Effector CD4-positive, alpha-beta T cell (primary cell): ENCODE measurements at places on chromosomes 6 and 20.

DNA sequence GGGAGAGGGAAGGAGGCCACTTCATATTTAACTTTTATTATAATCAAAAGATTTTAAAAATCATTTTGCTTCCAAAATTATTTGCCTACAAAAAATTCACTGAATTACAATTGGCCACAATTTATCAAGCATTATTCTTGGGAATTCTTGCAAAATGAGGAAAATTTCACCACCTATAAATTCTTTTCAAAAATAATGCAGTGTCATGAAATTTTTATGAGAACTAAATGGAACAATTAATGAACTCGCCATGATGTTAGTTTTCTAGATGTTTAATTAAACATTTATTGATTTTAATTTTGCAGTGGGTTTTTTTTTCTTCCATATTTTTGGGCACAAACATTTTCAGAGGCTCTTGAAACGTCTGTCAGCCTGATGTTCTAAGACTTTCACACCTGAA is 5.8 kb upstream of the ZBP1 start:
- DNase-seq = no peak

DNA sequence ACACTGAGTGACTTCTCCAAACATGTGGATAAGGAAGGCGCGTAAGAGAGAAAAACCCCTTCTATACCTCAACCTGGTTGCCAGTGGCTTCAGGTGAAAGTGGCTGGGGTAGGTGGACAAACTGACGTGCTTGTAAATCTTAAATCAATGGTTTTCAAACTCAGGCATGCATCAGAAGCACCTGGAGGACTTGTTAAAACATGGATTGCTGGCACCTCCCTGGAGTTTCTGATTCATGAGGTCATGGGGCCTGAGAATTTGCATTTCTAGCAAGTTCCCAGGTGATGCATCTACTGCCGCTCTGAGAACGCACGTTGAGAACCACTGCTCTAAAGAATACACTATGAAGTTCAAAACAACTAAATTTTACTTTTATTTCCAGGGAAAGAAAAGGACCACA is 31.9 kb upstream of the TAB2 start:
- DNase-seq = no peak

- no peak for DNase-seq
These were observed 642.0 kb upstream of the CHD6 start for GRCh38 chr20:42260184-42260583.

DNA sequence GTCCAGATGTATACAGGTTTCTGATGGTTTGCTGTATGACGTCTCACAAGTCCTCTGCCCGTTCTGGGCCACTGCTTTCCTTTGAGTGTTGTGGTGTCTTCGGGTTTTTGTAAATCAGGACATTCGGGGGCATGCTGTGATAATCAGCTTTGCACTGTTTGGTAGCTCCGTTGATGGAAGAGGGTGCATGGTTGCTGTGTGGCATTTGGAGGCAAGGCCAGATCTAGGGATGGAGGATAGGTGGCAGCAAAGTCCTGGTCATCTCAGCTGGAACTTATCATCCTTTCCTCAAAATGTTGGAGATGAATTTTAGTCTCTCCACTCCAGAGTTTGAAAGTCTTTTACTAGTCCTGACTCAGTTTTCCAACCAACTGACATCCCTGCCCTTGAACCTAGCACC is 91.0 kb downstream of the SCP2D1 start:
- no peak for DNase-seq

GRCh38 chr6:133843098-133843497 is 45.8 kb upstream of the TCF21 start:
- no peak for DNase-seq

- DNase-seq = peak; percentile 3
These were observed 27.8 kb downstream of the RNF8 start for GRCh38 chr6:37381579-37381978.

- no peak for DNase-seq
These were observed 26.3 kb upstream of the PLCG1 start for GRCh38 chr20:41110930-41111577.

- no peak for DNase-seq
These were observed 118.0 kb downstream of the ANKS1A start for GRCh38 chr6:35007016-35007415.

GRCh38 chr6:21264288-21265033 is 329.1 kb upstream of the SOX4 start:
- no peak for DNase-seq

GRCh38 chr6:35508027-35508426 is 4.7 kb downstream of the TULP1 start:
- no peak for DNase-seq

DNA sequence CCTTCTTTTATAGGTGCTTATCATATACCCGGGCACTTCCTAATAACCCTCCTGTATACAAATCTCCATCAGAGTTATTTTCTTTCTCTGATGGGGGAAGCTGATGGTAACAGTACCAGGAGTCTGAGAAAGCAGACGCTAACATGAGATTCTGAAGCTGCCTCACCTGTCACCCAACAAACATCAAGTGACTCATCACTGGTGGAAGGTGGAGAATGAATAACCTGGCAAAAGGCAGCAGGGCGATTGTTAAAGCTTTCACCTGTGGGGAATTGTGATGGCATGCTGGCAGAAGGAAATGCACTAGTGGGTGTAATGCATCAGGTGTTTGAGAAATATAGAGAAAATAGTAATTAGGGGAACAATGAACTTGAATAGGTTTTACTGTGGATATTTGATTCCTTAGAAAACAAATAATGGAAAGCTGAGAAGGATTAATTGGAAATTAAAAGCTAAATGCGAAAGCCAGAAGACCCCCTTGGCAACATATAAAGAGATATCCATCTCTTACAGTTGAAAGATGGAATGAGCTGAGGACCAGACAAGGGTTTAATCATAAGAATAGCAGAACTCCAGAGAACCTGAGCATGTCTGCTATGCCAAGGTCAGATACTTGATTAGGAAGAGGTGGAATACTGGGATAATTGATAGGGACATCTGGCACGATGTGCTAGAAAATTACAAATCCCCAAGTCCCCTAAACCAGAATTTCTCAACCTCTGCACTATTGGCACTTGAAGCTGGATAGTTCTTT is 517.1 kb downstream of the PKHD1 start:
- no peak for DNase-seq

- no peak for DNase-seq
These were observed 11.9 kb upstream of the KIAA1755 start for GRCh38 chr20:38272398-38272797.

DNA sequence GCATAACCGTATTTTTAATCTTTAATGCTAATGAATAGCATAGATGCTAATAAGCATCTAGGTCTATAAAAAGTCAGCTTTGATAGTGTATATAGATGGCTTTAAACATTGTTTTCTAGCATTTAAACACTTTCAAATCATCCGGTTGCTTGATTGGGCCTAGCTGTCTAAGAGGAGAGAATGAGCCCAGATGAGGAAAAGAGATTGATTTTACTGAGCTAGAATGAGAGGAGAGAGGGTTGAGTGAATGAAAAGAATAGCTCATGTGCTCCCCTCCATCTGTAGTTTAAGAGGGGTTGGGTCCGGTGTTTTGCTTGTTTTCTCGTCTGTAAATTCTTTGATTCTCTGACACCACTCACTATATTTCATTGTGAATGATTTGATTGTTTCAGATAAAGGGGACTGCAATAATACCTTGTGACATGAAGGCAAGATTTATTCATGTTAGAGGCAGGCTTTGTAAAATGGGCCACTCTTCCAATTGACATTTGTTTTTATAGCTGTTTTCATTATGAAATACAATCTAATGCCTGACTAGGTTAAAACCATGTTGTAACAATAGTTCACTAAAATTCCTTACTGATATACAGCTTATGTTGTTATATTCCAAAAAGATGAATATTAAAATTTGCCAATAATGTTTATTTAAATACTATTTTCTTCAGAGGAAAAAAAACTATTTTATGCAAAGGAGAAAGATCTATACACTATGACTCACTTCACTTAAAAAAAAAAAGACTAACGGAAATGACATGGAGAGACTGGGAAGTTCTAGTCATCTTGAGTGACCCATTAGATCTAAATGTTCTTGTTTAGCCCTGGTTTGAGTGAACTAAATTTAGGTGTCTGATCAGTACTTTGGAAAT is 3.2 kb downstream of the PTPN1 start:
- DNase-seq = no peak

DNA sequence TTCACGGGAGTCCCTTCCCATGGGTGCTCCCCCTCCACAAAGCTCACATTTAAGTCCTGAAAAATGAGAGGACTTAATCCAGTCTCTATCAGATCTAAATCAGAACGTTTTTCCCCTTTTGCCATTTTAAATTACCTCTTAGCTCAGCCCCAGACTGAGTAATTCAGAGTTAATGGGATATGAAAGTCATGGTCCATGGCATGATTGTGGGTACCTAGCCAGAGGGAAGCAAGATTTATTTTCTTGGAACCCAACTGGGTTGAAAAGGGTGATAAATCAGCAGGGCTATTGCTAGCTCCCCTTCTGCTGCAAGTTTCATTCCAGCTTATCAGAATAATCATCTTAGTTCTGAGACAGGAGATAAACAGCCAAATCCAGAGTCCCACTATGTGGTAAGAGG is 320.2 kb upstream of the CHD6 start:
- DNase-seq = no peak

- no peak for DNase-seq
These were observed 38.5 kb downstream of the RIPOR3 start for GRCh38 chr20:50652702-50653294.

GRCh38 chr6:3013486-3013885 is 13.8 kb downstream of the NQO2 start:
- DNase-seq = no peak

- DNase-seq = no peak
These were observed 368.9 kb downstream of the UTRN start for GRCh38 chr6:144653885-144654505.

DNA sequence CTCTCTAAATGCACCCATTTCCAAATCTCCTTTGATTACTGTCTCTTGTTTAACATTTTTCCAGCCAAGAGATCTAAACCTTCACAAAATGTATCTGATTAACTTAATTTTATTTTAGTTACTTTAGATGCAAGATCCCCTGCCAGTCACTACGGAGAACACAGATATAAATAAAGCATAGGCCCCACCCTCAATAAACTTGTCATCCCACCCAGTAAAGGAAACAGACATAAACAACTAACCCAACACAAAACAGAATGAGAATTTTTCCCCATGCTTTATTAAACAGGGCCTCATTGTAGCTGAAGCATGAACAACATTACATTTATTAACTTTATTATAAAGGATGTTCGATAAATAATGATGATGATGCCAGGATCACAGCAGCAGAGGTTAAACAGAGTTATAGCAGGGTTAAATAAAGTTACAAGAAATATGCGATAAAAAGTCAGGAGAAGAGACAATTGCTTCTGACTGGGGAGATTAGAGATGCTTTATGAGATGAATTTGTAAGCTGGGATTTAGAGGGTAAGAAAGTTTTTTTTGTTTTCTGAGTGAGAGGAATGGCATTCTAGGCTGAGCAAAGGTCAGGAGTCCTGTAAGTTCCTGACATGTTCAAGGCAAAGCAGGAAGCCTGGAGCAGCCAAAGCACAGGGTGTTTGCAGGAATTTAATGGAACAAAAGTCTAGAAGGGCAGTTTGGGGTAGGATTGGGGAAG is 41.1 kb downstream of the TFAP2A start:
- no peak for DNase-seq
